Right renal pelvis (tissue), 4 donors: ENCODE measurements at places on chromosomes 6 and 20.

DNA sequence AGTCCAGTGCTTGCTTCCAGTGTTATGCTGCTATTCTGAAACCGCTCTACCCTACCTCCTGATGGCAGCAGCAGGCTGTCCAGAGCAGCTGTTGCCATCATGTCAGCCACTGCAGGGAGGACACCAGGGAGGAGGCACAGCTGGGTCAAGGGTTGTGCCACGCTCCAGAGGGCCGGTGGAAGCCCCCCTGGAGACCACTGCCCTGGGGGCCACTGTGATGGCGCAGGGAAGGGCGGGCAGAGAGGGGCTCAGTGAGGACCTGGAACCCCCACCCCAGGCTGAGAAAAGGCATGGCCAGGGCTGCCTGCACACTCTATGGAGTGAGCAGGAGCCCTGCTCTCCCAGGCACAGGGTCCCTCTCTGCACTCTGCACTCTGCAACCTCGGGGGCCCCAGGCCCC lies 271.3 kb upstream of the BTBD3 start:
- no peak for DNase-seq

GRCh38 chr6:97077380-97077779 lies 152.9 kb downstream of the KLHL32 start:
- DNase-seq, result no peak

DNA sequence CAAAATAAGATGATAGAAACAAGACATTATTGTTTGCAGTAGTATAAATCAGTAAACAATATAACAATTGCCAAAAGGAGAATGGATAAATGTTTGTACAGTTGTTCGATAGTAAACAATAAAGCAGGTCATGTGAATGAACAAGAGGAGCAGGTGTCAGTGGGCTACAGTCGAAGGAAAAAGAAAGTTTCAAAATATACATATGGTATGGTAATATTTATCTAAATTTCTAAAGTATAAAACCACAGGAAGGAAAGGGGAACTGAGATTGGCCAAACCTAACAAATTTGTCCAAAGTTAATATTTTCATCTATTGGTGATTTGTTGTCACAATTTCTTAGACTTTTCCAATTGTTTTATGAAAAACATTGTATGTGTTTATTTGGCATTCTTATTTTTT lies 110.9 kb downstream of the SH3BGRL2 start:
- no peak for DNase-seq

- DNase-seq, result no peak
These were observed 29.3 kb upstream of the IGF2R start for GRCh38 chr6:159939591-159940016.

DNA sequence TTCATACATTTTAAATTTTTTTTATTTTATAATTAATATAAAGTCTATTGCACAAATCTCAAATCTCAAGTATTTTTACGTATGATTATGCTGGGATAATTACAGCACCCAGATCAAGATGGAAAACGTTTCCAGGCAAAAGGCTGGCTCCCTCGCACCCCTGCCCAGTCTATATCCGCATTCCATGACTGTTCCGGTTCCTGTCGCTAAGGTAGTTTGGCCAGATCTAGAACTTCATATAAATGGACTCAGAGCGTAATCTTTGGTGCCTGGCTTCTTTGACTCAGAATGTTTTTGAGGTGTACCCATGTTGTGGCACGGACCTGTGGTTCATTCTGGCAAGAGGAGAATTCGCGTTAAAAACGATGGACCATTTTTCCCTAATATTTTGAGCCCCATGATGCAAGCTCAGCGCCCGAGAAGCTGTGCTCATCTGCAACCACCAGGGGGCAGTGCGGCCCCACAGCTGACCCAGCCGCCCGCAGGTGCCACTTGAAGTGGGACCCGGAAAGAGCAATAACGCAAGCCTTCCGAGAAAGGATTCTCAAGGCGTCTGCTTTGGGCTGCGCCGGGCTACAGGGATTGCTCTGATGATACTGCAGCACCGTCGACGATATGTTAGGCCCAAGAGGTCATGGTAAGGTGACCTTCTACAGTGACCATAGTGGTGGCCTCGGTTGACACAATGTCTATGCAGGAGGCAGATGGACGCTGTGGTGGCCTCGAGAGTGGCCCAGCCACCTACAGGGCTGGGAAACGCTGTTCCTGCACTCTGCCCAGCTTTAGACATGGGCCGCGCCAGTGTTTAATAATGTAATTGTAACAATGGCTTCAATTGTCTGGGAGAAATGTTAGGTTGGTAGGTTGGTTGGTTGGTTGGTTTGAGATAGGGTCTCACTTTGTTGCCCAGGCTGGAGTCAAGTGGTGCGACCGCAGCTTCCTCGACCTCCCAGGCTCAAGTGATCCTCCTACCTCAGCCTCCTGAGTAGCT lies 160.1 kb downstream of the ZMYND8 start:
- DNase-seq, result peak; percentile 38

GRCh38 chr6:21613809-21614208 lies 20.3 kb downstream of the SOX4 start:
- no peak for DNase-seq
